ENCODE measurements at places on chromosomes 5 and 9.

DNA sequence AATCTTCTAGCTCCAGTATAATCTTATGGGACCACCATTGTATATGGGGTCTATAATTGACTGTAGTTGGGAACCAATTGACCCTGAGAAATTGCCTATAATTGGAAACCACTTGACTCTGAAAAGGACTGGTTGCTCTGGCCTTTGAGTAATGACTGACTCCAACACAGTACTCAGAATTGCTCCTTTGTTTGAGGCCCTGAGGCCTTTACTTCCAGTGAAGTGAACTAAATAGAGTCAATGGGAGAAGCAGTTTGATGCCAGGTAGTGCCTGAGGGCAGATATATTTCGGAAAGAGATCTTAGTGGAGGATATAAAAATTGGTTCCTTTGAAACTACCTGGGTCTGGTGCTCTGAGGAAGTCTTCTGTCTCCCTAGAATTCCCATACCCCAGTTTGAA, 16.0 kb upstream of the TMEM171 start:
- no peak for DNase-seq

- DNase-seq = no peak
These were observed 210.5 kb upstream of the NREP start for GRCh38 chr5:111967463-111967862.

GRCh38 chr5:126016256-126016655, 407.0 kb upstream of the GRAMD2B start:
- no peak for DNase-seq

DNA sequence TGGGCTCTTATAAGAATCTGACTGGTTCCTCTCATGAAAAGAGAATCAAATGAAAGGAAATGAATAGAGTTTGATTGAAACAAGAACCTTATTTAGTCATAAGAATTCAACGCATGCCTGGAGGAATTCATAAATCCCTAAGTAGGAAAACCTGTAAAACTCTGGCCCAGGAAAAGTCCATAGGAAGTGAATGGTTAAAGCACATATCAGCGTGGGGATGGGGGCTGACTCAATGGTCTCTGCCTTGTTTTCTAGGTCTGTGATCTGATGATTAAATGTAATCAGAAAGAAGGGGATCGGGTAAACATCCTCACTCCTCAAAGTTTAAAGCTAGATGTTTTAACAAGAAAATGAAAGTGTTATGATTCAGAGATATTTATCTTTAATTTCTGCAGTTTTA, 759.4 kb upstream of the C9orf72 start:
- DNase-seq = no peak

DNA sequence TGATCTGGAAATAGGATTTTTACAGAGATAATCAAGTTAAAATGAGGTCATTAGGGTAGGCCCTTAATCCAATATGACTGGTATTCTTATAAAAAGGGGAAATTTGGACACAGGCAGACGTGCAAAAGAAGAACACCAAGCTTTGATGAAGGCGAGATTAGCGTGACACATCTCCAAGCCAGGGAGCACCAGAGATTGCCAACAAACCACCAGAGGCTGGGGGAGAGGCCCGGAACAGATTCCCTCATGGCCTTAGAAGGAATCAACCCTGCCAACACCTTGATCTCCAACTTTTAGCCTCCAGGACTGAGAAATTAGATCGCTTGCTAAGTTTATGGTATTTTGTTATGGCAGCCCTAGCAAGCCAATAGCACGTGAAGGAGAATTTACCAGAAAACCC, 10.8 kb upstream of the ARSI start:
- no peak for DNase-seq

GRCh38 chr5:131221888-131222287, 42.0 kb upstream of the CDC42SE2 start:
- no peak for DNase-seq

Data from CD4-positive, alpha-beta T cell treated with Interleukin-10 for 1 hour (primary cell).